T-cell (primary cell): ENCODE measurements at places on chromosomes 2 and 18. TPM values are rescaled to one million over a fixed set of nuclear protein-coding genes. Genes with fewer than 3 reads are reported as not detected.

DNA sequence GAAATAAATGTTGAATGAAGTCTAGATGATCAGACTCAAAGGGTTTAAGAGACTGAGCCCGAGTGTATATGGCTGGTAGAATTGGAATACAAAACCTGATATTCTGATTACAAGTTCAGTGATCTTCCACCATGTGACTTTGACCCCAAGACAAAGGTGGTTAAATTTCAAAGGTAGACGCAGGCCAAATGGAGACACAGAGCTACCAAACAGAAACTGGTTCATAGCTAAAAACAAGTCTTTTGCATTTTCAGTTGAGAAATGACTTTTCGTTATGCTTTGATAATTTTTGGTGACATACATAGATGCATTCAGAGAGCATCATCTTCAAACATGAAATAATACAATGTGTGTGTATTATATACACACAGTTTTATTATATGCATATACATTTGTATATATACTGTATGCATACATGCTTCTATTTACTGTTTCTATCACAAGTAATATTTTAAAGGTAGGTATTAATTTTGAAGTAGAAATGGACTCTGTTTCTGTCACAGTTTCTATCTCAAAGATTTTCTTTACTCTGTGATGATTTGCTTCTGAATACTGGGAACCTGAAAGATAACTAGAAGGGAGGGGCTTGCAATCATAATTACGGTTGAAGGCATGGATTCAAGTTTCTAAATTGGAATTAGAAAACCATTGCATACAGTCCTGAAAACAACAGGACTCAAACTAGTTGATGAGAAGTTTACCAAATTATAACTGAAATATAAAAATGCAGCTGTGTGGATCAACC lies 142.3 kb downstream of the ABCA12 start:
- no peak for DNase-seq

Gene USP37
- total RNA-seq: 22.9 TPM

Gene SERPINB4
- not detected for total RNA-seq

Gene PARD3B
- total RNA-seq: 2.0 TPM

GRCh38 chr2:68200157-68200787 lies 42.6 kb downstream of the PNO1 start:
- DNase-seq: no peak

GRCh38 chr18:63887424-63887823 lies at the start of gene SERPINB2:
SERPINB2 (plus strand) TSS chr18:63887705; CDS start chr18:63891445, 3,740 bp downstream.
- DNase-seq: no peak

Gene CHRNG
- not detected for total RNA-seq

DNA sequence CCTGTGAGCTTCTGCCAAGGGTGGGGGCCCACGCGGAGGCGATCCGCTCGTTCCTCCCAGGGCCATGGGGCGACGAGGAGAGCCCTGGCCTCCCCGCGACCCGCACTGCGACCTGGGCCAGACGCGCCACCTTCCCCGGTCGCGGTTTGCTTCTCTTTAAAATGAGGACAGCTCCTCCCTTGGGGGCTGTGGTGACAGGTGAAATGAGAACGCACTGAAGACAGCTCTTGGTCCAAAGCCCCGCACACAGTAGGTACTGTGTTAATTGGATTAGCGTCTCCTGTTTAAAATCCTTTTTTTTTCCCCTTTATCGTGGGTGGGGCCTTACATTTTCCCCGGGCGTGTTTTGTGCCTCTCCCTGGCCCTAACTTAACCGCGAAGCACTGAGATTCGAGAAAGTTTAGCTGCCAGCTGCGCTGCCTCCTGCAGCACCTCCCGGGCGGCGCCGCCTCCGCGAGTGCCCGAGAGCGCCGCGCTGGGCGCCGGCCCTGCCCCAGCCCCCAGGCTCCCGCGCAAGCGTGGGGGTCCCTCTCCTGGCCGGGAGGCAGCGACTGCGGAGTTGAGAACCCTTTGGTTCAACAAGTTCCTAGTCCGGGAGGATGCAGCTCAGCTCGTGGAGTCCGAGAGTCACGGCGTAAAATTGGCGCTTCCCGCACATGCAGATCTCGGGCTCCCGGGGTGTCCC lies 1.1 kb downstream of the HPCAL1 start:
- peak; percentile 17 for DNase-seq

Gene RANBP2
- 131 TPM for total RNA-seq

- DNase-seq: no peak
These were observed 75.9 kb downstream of the PTGR3 start for GRCh38 chr18:75132931-75133525.

Gene DSG4
- not detected for total RNA-seq

DNA sequence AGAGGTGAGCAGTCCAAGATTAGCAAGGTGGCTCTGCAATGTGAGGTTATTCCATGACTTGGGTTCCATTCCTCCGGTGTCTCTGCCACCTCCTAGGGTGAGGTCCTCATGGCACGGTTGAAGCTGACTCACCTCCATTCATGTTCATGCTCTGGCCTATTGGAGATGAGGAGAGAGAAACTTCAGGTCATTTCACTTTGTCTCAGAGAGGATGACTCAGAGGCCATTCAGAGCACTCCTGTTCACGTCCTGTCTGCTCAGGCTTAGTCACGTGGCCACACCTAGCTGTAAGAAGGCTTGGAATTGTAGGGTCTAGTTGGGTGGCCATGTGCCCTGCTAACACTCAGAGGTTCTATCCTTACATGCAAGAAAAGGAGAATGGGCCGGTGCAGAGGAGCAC lies 67.5 kb upstream of the MBOAT2 start:
- DNase-seq: no peak

- DNase-seq: no peak
These were observed 583.6 kb downstream of the FBXO15 start for GRCh38 chr18:73563901-73564472.

Gene ERBB4
- not detected for total RNA-seq

- no peak for DNase-seq
These were observed 282.6 kb downstream of the CBLN2 start for GRCh38 chr18:72261590-72261989.

DNA sequence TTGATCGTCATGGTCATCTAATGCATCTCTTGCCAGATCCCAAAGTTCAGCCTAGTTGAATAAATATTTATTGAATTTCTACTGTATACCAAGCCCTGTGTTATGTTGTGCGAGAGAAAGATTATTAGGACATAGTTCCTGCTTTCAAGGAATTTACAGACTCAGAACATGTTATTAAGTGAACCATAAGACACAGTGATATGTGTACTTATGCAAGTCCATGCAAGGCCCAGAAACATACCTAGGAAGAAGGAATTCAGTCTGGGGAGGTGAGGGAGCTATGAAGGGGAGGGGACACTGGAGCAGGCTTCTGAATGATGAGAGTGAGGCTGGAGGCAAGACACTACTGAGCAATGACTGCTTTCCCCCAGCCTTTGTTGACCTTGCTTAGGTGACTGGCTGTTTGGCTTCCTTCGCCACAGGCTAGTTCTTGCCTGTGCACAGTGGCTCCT lies 81.4 kb downstream of the ACAA2 start:
- no peak for DNase-seq

GRCh38 chr2:128534688-128535392 lies 216.2 kb upstream of the HS6ST1 start:
- no peak for DNase-seq

Gene PLGLB2
- 0.38 TPM for total RNA-seq

Gene MRO
- not detected for total RNA-seq

DNA sequence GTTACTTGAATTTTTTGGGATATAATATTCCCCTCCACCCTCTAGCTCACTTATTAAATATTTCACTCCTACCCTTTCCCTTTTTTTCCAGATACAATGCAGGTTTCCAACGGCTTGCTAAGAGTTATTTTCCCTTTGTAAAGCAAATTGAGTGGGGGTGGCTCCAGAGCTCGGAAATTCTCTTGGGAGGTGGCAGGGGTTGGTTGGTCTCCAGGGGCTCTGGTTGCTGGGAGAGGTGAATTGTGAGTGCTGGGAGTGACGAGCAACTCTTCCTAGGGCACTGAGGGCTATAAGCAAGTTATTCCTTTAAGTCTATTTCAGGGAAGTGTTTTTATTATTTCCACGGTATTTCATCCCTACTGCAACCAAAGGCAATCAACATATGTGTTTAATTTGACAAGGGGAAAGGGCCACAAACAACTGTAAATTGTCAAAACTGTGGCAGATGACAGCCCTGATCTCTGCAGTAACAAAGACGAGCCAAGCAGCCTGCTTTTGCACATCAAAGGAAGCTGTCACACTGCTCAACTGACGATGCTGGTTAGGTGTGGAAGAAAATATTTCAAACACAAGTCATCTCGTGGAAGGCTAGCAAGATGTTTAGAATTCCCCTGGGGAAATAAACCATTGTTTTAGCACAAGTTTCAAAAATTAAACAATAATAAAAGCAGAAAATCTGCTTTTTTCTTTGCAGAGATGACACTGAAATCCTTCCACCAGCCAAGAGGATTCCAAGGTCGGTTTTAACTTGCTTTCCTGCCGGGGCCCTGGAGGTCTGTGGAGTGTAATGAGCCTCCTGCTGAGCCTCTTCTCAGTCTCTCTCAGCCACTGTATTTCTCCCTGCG lies 34.8 kb upstream of the ASXL2 start:
- no peak for DNase-seq

- DNase-seq: no peak
These were observed 818.1 kb downstream of the SLC4A3 start for GRCh38 chr2:220445429-220446105.

GRCh38 chr2:45330108-45330507 lies 281.0 kb downstream of the SRBD1 start:
- DNase-seq: no peak

- no peak for DNase-seq
These were observed 599.4 kb downstream of the XIRP2 start for GRCh38 chr2:167487728-167488127.

DNA sequence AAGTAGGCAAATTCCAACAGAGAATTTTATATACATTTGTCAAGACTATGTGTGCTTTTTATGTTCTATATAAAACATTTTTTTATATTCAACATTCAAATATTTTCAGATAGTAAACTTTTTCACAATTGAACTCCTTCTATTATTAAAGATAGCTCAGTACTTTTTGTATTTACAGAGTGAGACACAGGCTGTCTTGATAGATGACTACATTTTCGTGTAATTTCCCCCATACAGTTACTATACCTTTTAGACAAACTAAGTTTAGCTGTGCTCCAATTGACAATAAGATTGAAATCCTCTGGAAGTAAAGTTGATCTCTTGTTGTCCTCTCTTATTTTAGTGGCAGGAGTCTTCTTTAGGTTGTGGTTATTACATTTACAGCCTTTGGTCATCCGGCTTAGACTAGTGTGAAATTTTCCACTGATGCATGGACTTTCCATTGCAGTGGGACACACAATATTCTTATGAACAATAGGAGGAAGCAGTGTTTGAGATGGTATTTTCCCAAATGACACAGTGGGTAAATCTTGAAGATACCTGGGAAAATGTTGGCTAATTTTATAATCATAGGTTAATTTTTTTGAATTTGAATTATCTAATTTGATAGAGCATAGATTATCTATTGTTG lies 21.0 kb downstream of the ZSWIM2 start:
- no peak for DNase-seq

- DNase-seq: no peak
These were observed 72.3 kb downstream of the SLC5A7 start for GRCh38 chr2:108058576-108059137.

DNA sequence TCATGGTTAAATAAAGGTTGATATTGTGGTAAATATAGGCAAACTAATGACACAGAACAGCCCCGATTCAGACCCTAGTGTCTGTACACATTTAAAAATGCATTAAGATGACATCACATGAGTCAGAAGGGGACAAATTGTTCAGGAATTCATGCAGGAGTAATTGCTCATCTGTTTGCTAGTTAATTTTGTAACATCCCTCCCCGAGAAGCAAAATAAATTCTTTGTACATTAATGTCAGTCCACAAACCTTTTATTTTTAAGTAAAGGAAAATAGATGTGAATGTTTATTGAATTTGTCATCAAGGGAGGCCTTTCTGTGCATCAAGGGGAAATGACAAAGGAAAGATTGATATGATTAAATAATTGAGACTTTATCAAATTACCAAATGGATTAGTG lies 69.9 kb downstream of the SH3BP4 start:
- no peak for DNase-seq

Gene KCNIP3
- not detected for total RNA-seq

- DNase-seq: no peak
These were observed 240.9 kb downstream of the PTPRM start for GRCh38 chr18:7807936-7808453.

Gene ACYP2
- total RNA-seq: 18.8 TPM

GRCh38 chr2:144330951-144331673 lies 188.8 kb downstream of the ZEB2 start:
- no peak for DNase-seq

GRCh38 chr2:118240276-118240675 lies 152.0 kb downstream of the INSIG2 start:
- DNase-seq: no peak

GRCh38 chr2:164717000-164717803 lies 95.9 kb upstream of the GRB14 start:
- DNase-seq: no peak

Gene PPIL3
- 28.0 TPM for total RNA-seq

Gene RBM44
- total RNA-seq: 2.8 TPM

- DNase-seq: no peak
These were observed 100.1 kb upstream of the MC2R start for GRCh38 chr18:14015416-14015815.

Gene HOXD12
- total RNA-seq: not detected

DNA sequence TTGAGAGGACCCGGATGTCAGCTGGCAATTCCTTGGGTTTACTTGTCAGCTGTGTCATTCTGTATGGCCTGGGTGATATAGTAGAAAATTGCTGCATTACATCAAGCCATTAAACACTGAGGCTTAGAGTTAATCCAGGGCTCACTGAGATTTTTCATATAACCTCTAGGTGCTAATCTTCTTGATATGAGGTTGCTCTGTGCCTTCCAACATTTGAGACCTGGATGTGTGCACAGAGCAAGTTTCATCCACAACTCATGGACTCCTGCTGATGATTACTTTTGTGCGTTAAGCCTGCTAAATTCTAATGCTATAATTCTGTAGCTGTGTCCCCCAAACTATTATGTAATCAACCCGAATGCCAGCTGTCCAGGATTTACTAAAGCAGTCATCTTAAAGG lies 178.4 kb upstream of the CDH20 start:
- no peak for DNase-seq

Gene MYCN
- total RNA-seq: 1.5 TPM

Gene UXS1
- total RNA-seq: 167 TPM

Gene LOXHD1
- 0.18 TPM for total RNA-seq

GRCh38 chr2:109378682-109379081 lies 235.1 kb downstream of the SEPTIN10 start:
- no peak for DNase-seq

DNA sequence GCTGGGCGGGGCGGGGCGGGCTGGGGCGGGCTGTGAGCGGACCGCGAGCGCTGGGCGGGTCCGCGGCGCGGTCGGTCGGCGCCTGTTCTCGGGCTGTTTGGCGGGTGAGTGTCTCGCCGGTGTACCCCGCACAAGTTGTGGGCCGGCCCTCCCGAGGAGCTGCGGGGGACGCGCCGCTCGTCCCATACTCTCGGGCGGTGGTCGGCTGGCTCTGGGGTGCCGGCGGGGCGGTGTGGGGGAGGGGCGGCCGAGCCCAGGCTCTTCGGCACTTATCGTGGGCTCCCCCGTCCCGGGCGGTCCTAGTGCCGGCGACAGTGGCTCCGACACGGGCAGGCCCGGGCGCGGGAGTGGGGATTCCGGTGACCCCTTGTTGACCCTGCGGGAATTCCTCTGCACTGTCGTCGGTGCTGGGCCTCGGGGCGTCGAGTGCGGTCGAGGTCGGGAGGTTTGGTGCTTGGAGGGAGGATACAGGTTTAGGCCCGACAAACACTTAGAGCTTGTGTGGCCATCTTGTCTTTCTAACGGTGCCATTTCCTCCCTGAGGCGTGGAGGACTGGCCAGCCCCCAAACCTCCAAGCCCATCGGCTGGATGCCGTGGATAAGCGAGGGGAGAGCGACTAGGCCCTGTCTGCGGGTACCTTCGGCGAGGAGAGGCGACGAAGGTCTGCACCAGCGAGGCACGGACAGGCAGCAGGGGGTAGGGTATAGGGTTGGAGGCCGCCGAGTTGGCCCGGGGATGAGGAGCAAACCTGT lies at the start of gene SEPTIN2:
Gene SEPTIN2 (plus strand): TSS at position 47 of the 753 bp plus-strand sequence. CDS start 8,308 bp downstream, outside the sequence.
- DNase-seq: peak; percentile 82
